ENCODE measurements at places on chromosomes 12 and 14.

DNA sequence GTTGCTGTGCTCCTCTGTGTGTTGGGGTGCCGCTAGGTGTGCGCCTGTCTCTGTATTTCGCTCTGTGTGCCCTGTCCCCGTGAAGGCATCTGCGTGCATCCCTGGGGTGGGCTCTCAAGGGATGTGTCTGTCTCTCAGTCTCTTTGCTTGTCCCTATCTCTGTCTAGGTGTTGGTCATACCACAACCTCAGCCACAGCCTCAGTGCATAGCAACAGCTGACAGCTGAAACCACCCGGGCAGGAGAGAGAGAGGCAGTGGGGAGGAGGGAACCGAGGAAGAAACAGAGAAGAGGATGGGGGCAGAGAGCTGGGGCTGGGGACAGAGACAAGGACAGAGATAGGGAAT is 953 bp upstream of the NXPH4 start:
- peaks cover 52% of the 10 kb centered on the region for H3K27me3 ChIP-seq
- H3K4me3 ChIP-seq: no peak overlapping the region
- H3K4me1 ChIP-seq: peaks cover 36% of the 10 kb centered on the region
- DNase-seq: no peak

GRCh38 chr12:87096082-87096585 is 839.9 kb upstream of the MGAT4C start:
- H3K27ac ChIP-seq: no peak overlapping the region
- H3K4me1 ChIP-seq: no peaks in the 10 kb centered on the region
- no peak overlapping the region for H3K4me3 ChIP-seq
- H3K27me3 ChIP-seq: no peaks in the 10 kb centered on the region
- no peak for DNase-seq

DNA sequence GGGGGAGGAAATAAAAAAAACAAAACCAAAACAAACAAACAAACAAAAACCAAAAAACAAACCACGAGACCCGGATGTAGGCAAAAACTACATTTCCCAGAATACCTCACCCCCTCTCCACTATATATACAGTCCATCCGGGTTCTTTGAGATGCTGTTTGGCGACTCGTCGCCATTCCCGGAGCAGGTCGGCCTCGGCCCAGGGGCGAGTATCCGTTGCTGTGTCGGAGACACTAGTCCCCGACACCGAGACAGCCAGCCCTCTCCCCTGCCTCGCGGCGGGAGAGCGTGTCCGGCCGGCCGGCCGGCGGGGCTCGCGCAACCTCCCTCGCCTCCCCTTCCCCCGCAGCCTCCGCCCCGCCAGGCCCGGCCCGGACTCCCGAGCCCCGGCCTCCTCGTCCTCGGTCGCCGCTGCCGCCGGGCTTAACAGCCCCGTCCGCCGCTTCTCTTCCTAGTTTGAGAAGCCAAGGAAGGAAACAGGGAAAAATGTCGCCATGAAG is at the start of gene RNF10:
RNF10 (plus strand) TSS at position 154 of the 500 bp plus-strand sequence. CDS start 456 bp downstream, outside the sequence.
- no peaks in the 10 kb centered on the region for H3K27me3 ChIP-seq
- DNase-seq: peak; percentile 77
- H3K36me3 ChIP-seq: no peaks in the 10 kb centered on the region
- H3K4me3 ChIP-seq: peak within 1 kb of the TSS; percentile 65
- peak within 1 kb of the TSS; percentile 93 for H3K27ac ChIP-seq

- peak overlapping the region; percentile 67 for H3K4me3 ChIP-seq
- peak overlapping the region; percentile 100 for H3K27ac ChIP-seq
- peaks cover 31% of the 10 kb centered on the region for H3K4me1 ChIP-seq
Measured at GRCh38 chr12:57110104-57111030, 795 bp downstream of the STAT6 start.

DNA sequence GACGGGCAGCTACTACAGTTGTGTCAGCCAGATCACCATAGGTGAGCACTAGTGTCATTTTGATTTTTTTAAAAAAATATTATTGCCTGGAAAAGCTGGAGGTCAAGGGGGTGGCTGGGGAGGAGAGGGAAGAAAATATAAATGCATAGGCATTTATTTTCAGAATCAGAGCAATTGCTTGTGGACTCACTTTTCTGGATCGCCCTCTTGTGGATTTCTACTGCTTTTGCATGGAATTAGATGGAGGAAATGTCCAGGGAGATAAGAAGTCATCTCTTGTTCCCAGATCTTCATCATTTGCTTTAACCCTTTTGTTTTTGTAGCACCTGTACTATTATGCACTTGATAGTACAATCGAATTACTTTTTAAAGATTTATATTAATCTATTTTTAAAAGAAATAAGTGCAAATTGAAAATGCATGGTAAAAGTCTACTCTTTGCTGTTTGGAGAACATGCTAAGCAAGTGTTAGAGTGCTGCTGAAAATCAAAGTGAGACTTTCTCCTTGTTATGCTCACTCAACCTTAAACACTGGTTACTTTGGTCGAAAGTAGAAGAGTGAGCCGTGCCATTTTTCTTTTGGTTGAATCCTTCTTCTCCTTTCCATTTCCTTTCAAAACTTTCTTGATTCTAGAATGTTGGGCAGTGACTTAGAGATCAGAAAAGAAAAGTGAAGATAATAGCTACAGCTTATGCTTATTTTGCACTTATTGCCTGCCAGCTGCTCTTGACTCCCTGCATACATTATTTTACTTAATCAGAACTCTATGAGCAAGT is 60.6 kb upstream of the ANO4 start:
- H3K27ac ChIP-seq: no peak overlapping the region
- no peak for DNase-seq
- H3K36me3 ChIP-seq: no peaks in the 10 kb centered on the region
- no peak overlapping the region for H3K4me3 ChIP-seq
- H3K27me3 ChIP-seq: no peaks in the 10 kb centered on the region
- no peaks in the 10 kb centered on the region for H3K4me1 ChIP-seq

DNA sequence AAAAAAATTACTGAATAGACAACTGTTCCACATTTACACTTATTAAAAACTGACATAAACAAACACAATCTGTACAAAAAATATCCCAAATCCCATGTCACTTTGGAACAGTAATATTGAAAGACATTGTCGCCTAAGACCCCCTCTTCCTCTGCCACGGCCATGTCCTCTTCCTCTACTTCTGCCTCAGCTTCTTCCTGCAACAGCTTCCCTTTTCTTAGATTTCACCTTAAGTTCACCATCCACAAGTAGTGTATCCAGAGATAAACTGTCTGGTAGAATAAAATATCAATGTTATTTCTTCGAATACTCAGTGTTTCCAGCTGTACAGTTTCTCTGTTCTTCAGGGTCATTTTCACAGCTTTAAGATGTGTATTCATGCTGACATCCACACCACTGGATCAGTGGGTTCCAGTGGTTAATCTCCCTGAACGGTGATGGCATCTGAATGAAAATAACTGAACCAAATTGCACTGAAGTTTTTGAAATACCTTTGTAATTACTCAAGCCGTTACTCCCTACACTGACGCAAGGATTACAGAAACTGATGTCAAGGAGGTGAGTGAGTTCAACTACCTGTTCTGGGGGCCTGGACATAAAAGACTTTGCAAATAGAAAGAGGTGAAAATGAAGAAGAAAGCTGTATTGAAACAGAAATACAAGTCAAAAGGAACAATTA is 208.5 kb downstream of the C12orf50 start:
- H3K27ac ChIP-seq: no peak overlapping the region
- DNase-seq: no peak
- H3K27me3 ChIP-seq: no peaks in the 10 kb centered on the region
- H3K4me3 ChIP-seq: no peak overlapping the region

All from upper lobe of left lung (tissue), 6 donors.